ENCODE measurements at places on chromosomes 6 and 20.

DNA sequence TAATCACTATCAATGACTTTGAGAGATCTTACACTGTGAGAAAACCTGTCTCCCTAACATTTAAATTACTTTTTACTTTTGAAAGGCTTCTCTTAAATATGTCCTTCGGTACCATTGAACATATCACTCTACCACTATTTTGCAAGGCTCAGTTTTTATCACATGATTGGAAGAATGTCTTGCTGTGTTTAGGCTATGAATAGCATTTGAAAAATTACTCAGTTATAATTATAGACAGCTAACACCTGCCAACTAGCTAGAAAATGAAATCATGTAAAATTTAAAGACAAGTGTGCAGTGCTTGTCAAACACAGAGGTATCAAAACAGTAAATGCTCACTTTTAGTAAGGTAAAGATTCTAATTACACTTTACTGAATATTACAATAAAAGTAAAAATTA is 11.0 kb downstream of the SESN1 start:
- DNase-seq, result no peak

- no peak for DNase-seq
Measured at GRCh38 chr20:47466213-47466612, 35.5 kb upstream of the NCOA3 start.

GRCh38 chr6:117473401-117473800 is 9.1 kb upstream of the DCBLD1 start:
- DNase-seq, result no peak

- DNase-seq, result no peak
Measured at GRCh38 chr6:170439366-170440361, 113.4 kb downstream of the PSMB1 start.

DNA sequence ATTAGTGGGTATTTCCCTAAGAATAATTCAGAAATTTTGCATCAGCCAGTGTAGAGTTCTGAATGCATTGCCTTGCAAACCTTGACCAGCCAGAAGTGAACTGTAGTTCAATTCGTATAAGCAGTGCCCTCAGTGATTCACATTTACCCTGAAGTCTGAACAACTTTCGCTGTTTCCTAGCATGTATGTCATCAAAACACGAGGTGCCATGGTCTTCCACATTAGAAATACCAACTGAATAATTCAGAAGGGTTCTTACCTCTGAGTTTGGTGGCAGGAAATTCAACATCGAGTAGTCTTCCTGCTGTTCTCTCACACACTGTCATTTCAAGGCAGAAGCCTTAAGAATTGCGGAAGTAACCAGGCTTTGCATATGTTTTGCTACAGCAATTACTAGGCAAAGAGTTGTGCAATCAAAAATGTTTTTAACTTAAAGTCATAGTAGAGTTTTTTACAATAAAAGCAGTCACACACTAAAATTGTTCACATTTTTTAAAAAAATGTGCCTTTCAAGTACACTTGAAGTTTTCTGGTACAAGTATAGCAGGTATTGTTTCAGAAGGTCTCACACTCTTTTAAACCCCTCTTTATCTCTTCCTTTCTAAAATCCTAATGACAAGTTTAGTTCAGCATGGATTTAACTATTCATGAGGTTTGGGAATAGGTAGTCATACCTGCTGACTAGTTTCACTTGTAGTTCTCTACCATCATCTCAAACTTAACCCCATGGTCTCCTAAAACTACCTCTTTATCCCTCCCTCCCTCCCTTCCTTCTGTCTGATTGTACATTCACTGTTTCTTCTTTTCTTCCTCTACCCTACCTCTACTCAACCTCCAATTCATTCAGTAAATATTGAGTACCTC is 118.3 kb downstream of the STXBP5 start:
- DNase-seq, result no peak

GRCh38 chr6:113565306-113565705 is 291.8 kb upstream of the MARCKS start:
- no peak for DNase-seq

GRCh38 chr6:168514216-168514615 is 73.2 kb downstream of the SMOC2 start:
- no peak for DNase-seq

GRCh38 chr20:42531508-42531961 is 658.2 kb downstream of the PTPRT start:
- no peak for DNase-seq

DNA sequence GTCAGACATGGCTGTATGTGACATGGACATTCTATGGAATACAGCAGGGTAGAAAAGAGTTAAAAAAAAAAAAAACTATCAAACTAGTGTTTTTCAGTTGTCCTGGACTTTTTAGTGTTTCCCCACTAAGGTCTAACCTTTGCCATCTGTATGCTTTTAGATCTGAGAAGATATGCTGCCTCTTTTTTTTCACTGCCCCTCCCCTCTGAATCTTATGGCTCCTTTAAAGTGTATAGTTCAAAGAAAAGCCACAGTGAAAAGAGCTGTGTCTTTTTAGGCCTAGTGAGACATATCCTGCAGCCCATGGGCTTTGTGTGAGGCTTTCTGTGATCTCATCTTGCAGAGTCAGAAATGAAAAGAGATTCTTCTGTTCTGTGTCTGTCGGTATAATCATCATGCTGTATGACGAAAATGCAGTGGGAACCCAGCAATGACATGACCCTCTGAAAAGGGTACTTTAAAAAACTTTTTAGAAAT is 29.3 kb downstream of the ADGRG6 start:
- no peak for DNase-seq

DNA sequence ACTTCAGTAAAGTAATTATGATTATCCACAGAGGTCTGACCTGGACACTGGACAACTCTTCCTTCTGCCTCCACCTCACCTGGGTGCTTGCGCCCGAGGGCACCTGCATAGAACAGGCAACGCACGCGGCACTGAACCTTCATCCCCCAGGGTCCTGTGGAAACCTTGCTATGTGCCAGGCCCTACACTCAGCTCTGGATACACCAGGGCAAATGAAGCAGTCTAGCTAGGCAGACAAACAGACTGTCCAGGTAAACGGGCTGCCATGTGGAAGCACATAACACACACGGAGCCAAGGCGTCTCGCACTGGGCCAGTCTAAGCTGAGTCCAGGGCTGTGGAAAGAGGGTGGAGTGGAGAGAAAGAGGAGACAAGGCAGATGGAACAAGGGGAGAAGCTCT is 109.3 kb upstream of the AFDN start:
- no peak for DNase-seq

DNA sequence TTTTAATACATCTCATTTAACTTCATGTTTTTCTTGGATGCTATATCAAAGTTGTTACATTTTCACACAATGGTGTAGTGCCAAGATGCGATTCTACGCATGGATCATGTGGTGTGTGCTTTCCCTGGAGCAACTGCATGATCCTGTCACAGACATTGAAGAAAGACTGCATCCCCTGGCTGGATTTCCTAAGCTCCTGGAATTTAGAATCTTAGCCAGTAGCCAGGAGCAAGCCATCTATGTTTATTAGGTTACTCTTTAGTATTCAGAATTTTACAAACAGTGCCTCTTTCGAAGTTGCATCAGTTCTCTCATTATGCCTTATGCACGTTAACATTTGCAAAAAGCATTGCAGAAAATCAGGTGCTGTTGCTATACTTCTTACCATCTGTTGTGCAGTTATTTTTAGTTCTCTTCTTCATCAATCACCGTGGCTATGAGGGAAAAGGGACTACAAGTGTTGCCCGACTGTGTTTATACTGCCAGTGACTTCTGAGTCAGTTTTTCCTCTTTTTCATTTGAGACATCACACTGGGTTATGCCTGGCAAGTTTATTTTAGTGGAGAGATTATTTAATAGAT is 584.2 kb downstream of the BCKDHB start:
- no peak for DNase-seq

DNA sequence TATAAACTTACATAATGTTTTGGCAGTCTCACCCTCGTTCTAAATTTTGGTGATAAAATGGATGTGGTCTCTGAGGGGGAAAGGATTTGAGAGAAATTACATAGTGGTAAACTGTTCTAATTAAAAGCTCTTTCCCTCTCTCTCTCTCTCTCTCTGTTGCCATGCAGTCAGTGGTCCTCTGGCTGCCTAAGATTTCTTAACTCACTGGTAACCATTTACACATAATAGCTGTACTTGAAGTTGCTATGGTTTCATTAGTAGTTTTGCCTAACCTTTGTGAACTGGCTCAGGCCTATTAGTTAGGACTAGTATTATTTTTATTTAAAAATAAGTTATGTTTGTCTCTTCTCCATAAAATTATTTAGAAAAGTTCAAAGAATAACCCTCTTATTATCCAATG is 42.0 kb downstream of the MAPK14 start:
- DNase-seq, result no peak

DNA sequence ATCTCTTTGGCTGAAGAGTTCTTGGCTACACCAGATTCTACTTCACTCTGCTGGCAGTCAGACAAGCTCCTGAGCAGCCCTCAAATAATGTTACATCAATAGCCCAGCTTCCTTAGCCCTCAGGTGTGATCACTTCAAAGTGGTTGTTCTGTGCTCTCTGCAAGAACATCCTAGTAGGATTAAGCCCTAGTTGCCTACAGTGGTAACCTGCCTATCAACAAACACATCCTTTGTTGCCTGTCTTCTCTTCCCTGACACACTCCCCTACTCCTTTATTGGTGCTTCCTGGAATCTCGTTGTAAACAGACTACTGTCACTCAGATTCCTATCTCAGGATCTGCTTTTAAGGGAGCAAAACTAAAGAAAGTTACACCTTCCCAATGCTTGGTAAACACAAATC is 45.1 kb upstream of the TASP1 start:
- DNase-seq, result no peak

DNA sequence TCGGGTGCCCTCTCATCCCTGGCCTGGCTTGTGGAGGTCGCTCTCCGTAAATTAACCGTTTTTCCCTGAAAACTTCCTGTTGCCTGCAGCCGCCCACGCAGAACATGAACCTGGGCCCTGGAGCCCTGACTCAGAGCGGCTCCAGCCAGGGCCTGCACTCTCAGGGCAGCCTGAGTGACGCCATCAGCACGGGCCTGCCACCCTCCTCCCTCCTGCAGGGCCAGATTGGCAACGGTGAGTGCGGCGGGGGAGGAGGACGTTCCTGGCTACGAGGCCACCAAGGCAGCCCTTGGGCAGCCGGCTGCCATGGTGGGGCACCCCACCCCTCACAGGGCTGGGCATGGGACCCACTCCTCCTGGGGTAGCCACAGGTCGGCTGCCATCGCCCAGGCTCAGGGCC is 17.8 kb downstream of the SS18L1 start:
- no peak for DNase-seq

- no peak for DNase-seq
Measured at GRCh38 chr6:108838101-108838717, 10.0 kb upstream of the ARMC2 start.

- no peak for DNase-seq
Measured at GRCh38 chr6:37305841-37306425, 47.9 kb upstream of the RNF8 start.

GRCh38 chr6:21277601-21278374 is 315.8 kb upstream of the SOX4 start:
- DNase-seq, result no peak

GRCh38 chr6:101268541-101268940 is 125.0 kb upstream of the GRIK2 start:
- no peak for DNase-seq

GRCh38 chr20:8094850-8095249 is 37.2 kb upstream of the PLCB1 start:
- DNase-seq, result no peak

- no peak for DNase-seq
Measured at GRCh38 chr6:78561015-78561414, 306.3 kb upstream of the IRAK1BP1 start.

- no peak for DNase-seq
Measured at GRCh38 chr20:41275301-41275731, 42.2 kb downstream of the ZHX3 start.

DNA sequence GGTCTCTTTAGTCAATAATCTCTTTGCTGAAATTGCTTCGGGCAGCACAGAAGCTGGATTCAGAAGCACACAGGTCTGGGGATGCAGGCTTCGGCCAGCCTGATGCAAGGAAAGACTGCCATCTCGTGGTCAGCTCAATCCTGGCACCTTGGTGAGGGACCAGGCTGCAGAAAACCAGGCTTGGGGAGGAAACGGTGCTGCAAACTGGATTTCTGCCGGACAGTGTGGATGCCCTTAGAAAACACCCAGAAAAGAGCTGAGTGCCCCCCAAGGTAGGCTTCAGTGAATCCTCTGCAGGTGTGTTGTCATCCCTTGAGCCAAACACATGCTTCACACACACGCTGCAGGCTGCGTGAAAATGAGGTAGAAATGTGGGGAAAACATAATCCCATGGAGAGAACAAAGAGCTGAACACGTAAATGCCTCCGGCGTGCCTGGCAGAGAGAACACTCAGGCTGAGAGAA is 89.8 kb upstream of the PAX1 start:
- DNase-seq, result no peak

- no peak for DNase-seq
Measured at GRCh38 chr6:128025478-128025877, 124.6 kb upstream of the THEMIS start.

GRCh38 chr6:14108571-14109410 is 8.8 kb upstream of the CD83 start:
- no peak for DNase-seq

DNA sequence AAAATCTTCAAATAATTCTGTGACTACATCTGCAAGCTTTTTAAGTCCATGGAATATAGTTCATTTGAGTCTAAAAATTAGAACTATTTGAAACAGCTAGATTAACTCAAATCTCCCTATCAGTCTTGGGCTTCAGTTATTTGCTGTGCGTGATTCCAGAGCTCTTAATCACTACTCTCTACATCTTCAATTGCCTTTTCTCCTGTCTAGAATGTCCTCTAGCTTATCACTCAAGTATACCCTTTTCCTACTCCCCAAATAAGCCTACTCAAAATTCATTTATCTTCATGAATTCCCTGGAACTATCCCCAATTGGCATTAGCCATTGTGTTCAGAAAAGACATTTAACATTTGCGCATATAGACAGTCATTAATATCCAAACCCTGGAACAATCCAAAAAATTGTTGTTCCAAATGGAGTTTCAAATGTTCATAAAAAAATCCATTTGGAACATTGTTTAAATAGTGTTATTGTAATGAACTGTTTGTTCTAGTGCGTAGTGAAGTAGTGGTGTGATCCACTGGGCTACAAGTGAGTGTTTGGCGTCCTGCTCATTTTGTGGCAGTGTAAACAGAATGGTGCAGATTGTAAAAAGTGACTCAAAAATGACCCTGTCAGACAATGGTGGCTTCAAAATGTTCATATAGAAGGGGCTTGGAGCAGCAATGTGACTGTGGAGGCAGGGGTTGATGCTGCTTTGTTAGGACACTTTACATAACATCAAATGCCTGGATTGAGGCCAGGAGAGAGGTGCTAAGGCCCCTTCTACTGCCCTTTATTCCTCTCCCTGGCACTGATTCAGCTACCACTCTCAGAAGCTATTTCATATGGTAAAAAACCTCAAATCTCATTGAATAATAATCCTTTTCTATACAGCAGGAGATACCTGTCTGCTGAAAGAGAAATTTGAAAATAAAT is 122.3 kb downstream of the KIF6 start:
- DNase-seq, result no peak

DNA sequence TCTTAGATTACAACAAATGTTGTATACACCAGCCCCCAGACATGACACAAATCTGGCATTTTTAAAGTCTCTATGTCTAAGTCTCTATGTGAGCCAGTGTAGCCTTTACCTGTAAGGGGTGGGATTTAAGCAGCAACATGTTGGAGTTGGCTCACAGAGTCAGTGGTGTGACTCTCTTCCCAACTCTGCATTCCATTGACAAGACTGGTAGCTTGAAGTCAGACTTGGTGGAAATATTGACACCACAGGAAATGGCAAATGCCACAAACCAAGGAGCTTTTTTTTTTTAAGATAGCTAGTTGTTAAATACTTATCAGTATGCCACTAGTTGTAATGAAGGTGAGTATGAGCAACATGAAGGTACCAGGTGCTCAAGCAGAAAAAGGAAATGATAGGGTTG is 103.1 kb upstream of the SMLR1 start:
- DNase-seq, result no peak

GRCh38 chr20:51767867-51768758 is at the start of gene ATP9A:
Gene ATP9A (minus strand): TSS chr20:51768390. CDS start chr20:51768369, 21 bp downstream.
- DNase-seq, result no peak

Measured in stimulated activated CD8-positive, alpha-beta memory T cell treated with anti-CD3 and anti-CD28 coated beads, Interleukin-12 subunit alpha, Interleukin-12 subunit beta, amount 100 ng/mL, for 4 hours (primary cell).